ENCODE measurements at places on chromosomes 4 and X.

DNA sequence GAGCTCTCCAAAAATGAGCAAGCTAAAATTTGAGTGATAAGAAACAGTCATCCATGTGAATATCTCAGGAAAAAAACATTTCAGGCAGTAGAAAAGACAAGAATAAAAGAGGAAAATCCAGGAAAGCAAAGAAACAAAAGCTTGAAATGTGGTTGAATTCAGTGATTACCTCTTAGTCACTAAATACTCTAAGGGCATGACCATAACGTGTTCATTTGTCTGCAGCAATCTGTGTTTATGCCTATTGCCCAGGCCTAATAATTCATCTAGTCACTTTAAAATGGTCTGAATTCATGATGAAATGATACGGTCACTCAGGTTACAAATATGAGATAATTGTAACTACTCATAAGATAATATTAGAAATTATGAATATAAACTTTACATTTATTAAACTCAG, 837.9 kb downstream of the STPG2 start:
- no peak for DNase-seq

DNA sequence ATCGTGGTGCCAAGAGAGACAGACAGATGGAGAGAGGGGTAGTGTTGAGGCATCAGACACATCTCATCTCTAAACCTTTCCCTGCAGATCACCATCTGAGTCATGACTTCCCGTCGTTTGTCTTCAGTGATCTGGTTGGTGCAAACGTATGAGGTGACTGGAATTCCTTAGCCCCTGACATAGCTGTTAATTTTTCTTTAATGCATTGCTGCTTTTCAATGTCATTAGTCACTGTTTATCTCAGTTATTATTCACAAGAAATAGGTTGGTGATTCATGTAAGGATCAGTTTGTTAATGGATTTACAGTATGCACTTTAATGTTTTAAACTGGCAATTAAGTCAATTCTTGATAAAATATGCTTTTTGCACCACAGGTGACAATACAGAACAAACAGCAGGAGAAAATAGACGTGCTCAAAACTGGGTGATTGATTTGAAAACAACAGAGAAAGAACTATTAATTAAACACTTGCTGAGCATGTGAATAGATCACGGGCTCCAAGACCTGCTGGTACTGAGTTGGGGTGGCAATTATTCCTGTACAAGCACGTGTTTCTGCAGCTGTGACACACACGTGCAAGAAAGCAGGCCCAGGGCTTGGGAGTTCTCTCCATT, 1.3 kb upstream of the TMEM154 start:
- DNase-seq, result peak; percentile 84

DNA sequence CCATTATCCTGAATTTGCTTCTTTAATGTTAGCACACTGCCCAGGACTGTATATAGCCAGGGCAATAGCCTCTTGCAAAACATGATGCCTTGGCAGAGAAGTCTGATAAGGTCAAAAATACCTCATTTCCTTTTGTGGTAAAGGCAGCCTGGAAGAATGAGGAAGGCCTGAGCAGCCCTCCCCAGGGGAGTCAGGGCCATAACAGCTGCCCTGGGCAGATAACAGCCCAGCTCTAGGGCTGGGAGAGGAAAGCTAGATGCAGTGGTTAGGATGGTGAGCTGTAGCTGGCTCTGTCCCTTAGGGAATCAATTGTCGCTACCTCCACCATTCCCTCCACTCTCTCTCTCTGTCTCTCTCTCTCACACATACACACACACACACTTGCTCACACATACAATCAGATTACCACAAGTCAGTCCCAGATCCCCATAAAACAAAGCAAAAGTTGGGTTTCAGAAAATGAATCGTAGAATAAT, 29.2 kb downstream of the EFHC2 start:
- DNase-seq, result peak; percentile 60

DNA sequence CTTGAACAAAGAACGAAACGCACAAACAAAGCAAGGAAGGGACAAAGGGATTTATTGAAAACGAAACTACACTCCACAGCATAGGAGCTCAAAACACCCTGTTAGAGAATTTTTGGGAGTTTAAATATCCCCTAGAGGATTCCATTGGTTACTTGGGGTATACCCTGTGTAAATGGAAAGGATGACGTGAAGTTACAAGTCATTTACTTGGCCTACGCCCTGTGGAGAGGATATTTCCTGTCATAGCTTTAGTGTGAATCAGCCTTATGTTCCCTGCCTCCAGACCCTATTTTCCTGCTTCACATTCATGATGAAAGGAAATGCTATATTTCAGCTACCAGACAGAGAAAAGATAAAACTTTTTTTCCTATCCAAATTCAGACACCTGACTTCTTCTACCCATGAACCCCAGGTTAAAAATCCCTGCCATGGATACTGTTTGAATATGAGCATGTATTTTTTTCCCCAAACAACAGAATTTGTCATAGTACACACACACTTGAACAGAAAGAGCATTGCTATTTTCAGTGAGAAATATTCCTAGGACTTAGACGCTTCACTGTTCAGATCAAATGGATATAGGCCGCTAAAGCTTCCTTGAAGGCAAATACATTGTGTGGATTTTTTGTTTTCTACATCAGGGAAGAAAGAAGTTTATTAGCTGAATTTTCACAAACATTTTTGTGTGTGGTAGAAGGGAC, 20.4 kb downstream of the PIN4 start:
- DNase-seq, result no peak

GRCh38 chrX:133880032-133880443, 105.4 kb downstream of the GPC3 start:
- DNase-seq, result no peak

DNA sequence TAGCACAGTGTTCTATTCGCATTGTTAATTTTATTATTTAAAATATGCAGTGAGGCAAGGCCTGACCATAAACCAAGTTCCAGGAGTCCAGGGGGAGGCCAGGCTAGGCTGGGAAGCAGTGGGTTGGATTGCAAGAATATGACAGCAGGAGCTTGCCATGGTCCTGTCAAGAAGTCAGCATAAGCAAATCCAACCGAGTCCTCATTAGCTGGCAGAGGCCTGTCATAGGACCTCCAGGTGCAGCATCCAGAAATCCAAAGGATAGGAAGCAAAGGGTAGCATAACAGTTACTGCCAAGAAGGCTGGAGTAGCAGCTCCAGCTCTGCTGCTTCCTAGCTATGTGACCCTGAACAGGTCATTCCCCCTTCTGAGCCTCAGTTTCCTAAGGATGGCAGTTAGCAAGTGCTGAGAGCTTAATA, 13.4 kb downstream of the PJA1 start:
- DNase-seq, result no peak

- no peak for DNase-seq
Observed at GRCh38 chrX:254630-255215, 26.5 kb upstream of the PLCXD1 start.

- DNase-seq, result no peak
Observed at GRCh38 chr4:173415885-173416653, 17.2 kb upstream of the SCRG1 start.

GRCh38 chrX:133053861-133054598, 42.9 kb downstream of the USP26 start:
- DNase-seq, result no peak

GRCh38 chr4:158170691-158171561, 1.9 kb downstream of the GASK1B start:
- DNase-seq, result peak; percentile 58

DNA sequence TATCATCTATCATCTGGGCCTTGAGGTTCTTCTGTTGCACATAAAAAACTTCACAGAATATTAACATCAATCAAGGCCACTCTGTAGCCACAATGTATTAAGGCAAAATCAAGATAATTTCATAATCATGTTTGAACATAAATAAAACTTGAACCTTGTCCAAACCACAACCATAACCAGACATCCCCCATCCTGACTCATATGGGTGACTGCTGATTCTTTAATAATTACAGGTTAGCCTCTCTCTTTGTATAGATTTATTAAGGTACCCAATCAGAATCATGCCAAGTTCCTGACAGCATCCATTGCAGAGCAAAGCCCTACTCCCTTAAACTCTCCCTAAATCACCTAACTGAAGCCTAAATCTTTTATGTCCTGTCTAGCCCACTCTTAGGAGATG, 16.7 kb upstream of the AREG start:
- no peak for DNase-seq
